Sigmoid colon (tissue), 7 donors: ENCODE measurements at places on chromosomes 6 and 20. TPM values are rescaled to one million over a fixed set of nuclear protein-coding genes. Genes with fewer than 3 reads are reported as not detected.

Gene DOK5
- 1.8 TPM for total RNA-seq

- H3K27ac ChIP-seq = peak overlapping the region; percentile 96
- no peak for DNase-seq
- no peaks in the 10 kb centered on the region for H3K27me3 ChIP-seq
- peaks cover 20% of the 10 kb centered on the region for H3K36me3 ChIP-seq
- H3K4me3 ChIP-seq = peak overlapping the region; percentile 59
Measured at GRCh38 chr6:31972709-31973350, 892 bp upstream of the DXO start.

DNA sequence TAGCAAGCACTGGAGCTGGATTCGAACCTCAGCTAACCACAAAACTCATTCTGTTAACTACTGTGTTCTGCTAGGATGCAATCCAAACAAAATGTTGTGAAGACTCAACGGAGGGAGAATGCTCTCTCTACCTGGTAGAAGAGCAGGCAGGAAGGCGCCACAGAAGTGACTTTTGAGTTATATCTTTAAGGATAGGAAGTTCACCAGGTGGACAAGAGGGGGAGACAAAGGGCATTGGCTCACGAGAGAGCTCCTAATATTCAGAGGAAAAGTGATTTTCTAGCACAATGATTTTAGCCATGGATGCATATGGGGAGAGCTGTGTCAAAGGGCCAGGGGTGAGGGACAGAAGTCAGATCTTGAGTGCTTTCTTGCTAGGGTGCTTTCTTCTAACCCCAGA lies 108.4 kb upstream of the MAFB start:
- no peaks in the 10 kb centered on the region for H3K4me1 ChIP-seq
- H3K36me3 ChIP-seq = no peaks in the 10 kb centered on the region
- no peak for DNase-seq
- no peak overlapping the region for H3K27ac ChIP-seq
- H3K27me3 ChIP-seq = no peaks in the 10 kb centered on the region

GRCh38 chr20:15199698-15200097 lies 862.3 kb upstream of the FLRT3 start:
- no peaks in the 10 kb centered on the region for H3K27me3 ChIP-seq
- DNase-seq = no peak
- H3K4me1 ChIP-seq = no peaks in the 10 kb centered on the region
- H3K4me3 ChIP-seq = no peak overlapping the region
- no peaks in the 10 kb centered on the region for H3K36me3 ChIP-seq

DNA sequence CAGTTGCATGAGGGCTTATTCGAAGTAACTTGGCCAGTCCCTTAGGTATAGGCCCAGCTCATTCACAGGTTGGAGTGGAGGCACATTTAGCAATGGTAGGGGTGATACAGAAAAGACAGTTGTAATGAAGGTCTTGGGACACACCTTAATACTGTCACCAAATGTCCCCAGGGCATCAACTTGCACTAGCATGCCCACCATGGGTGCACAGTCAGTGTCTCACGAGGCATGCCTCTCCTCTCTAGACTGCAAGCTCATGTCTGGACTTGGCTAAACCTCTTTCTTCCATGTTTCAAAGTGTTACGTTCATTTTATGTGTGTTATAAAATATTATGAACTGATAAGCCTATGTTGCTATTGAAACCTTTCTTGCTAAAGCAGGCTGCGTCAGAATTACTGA lies 124.0 kb upstream of the ECI2 start:
- peaks cover under 1% of the 10 kb centered on the region for H3K4me1 ChIP-seq
- no peak overlapping the region for H3K4me3 ChIP-seq
- H3K27me3 ChIP-seq = no peaks in the 10 kb centered on the region

DNA sequence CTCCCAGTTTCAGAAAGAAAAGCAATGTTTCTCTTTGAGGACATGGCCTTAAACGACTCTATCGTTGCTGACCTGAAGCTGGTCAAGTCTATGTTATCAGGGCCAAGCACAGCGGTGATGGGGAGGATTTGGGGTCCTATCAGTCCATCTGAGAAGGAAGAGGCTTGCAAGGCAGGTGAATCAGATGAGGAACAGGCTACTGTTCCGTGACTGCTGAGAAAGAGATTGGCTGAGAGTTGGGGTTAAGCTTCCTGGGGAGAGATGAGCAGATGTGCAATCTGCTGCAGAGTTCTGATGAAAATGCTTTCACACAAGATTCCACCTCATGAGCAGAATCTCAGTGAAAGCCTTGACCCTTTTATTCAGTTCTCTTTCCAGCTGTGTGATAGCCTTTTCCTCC lies 168.3 kb upstream of the STMND1 start:
- no peak overlapping the region for H3K4me3 ChIP-seq
- no peaks in the 10 kb centered on the region for H3K4me1 ChIP-seq
- DNase-seq = no peak
- H3K36me3 ChIP-seq = no peaks in the 10 kb centered on the region
- H3K27me3 ChIP-seq = no peaks in the 10 kb centered on the region
- no peak overlapping the region for H3K27ac ChIP-seq

- no peaks in the 10 kb centered on the region for H3K36me3 ChIP-seq
- H3K4me3 ChIP-seq = no peak overlapping the region
- peak overlapping the region; percentile 82 for H3K27ac ChIP-seq
- peaks cover 23% of the 10 kb centered on the region for H3K4me1 ChIP-seq
- no peak for DNase-seq
Measured at GRCh38 chr6:151026041-151026663, 160.7 kb downstream of the MTHFD1L start.

DNA sequence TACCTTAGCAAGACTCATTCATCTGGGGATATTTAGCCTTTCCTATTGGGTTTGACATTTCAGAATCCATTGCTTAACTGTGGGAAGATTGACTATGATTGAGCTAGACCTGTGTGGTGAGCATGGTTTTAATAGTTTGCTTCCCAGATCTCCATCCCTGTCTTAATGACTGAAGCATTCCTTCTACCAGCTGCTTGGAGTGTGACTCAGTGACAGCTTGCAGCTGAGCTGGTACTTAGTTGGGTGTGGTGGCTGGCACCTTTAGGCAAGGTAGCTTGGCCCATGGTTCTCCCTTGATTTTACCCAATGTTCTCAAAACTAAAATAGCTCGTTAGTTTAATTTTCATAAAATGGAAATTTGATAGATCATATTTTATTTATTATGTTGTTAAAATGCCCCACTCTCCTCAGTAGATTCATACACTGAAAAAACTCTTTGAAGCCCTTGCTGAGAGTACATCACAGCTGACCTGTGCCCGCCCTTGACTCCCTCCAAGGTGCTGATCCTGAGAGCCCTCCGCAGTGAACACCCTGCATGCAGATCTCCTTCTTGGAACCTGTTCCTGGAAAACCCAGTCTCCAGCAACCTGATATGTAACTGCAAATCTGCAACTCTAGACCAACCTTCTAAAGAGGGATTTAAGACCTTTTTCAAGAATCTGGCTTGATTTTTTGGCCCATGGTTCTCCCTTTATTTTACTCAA lies 19.1 kb downstream of the DOK5 start:
- no peaks in the 10 kb centered on the region for H3K4me1 ChIP-seq
- no peak overlapping the region for H3K4me3 ChIP-seq
- no peak overlapping the region for H3K27ac ChIP-seq
- no peak for DNase-seq
- H3K27me3 ChIP-seq = no peaks in the 10 kb centered on the region

- H3K36me3 ChIP-seq = no peaks in the 10 kb centered on the region
- no peaks in the 10 kb centered on the region for H3K4me1 ChIP-seq
- H3K27me3 ChIP-seq = no peaks in the 10 kb centered on the region
- DNase-seq = no peak
- no peak overlapping the region for H3K27ac ChIP-seq
Measured at GRCh38 chr6:134398453-134398852, 80.5 kb upstream of the SGK1 start.

GRCh38 chr6:41578217-41579087 lies 32.3 kb downstream of the FOXP4 start:
- no peaks in the 10 kb centered on the region for H3K27me3 ChIP-seq
- no peak overlapping the region for H3K4me3 ChIP-seq
- no peak for DNase-seq
- no peaks in the 10 kb centered on the region for H3K36me3 ChIP-seq
- H3K27ac ChIP-seq = no peak overlapping the region

GRCh38 chr20:19284400-19285178 lies 72.1 kb downstream of the SLC24A3 start:
- H3K4me3 ChIP-seq = no peak overlapping the region
- H3K36me3 ChIP-seq = no peaks in the 10 kb centered on the region
- DNase-seq = peak; percentile 75

- H3K27me3 ChIP-seq = no peaks in the 10 kb centered on the region
- H3K4me3 ChIP-seq = no peak overlapping the region
- no peaks in the 10 kb centered on the region for H3K4me1 ChIP-seq
Measured at GRCh38 chr20:60553095-60553494, 594.9 kb downstream of the CDH26 start.

GRCh38 chr20:23048283-23049200 lies 930 bp downstream of the THBD start:
- peak overlapping the region; percentile 51 for H3K4me3 ChIP-seq
- H3K4me1 ChIP-seq = peaks cover 37% of the 10 kb centered on the region
- DNase-seq = peak; percentile 75
- H3K36me3 ChIP-seq = no peaks in the 10 kb centered on the region
